ENCODE measurements at places on chromosomes 5 and 9.

DNA sequence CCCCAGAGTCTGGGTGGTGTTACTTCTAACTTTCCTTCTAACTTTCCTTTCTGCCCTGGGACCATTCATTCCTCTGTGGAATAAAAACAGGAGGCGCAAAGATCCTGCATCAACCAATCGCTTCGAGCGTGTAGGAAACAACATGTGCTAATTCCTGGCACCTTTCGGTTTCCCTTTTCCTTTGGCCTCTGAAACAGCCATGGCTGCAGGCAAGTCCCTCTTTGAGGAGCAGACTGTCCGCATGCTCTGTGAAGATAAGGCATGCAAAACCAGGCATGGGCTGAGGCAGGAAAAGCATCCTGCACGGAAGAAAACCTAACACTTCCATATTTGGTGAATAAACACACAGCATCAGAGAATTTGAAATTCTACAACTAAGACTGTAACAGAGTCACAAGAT, 128.3 kb downstream of the HSD17B3 start:
- no peak for DNase-seq

- DNase-seq: no peak
Measured at GRCh38 chr9:128371630-128372117, 500 bp downstream of the URM1 start.

DNA sequence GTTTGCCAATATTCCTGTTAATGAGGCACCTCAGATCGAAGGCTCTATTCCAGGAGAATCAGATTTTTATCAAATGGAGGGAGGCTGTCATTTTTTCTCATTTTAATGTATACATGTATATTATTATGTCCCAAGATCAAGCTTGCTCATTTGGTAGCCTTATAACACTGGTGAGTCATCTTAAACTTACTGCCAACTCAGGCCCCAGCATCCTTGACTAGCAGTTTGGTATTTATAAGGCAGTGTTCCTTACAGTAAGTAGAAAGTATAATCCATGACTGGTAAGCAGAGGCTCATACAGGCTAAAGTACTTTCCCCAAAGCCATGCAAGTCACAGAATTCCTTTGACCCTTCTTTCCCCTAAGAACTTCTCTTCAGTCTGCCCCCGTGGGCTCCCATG, 90.7 kb upstream of the NR3C1 start:
- DNase-seq: no peak

DNA sequence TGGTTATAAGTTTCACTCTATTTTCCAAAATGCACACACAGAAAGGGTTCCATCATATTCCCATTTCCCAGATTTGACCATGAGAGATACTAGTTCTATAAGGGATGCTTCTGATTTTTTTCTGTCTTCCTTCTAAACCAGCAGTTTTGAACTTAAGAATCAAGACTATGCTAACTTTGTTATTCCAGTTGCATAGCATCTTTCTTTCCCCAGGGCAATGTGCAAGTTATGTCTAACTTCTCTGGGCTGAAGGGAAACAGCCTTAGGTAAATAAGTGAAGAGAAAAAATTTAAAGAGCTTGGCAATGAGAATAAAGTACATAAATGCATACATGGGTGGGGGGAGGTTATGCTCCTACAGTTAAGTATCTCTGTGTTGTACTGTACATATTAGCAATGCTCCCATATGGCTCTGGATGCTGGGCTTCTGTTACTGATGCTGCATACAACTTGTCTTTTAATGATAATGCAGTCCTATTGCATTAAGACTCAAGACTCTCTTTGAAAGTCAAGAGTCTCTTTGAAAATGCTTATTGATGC, 125.8 kb upstream of the SLC12A2 start:
- peak; percentile 30 for DNase-seq

DNA sequence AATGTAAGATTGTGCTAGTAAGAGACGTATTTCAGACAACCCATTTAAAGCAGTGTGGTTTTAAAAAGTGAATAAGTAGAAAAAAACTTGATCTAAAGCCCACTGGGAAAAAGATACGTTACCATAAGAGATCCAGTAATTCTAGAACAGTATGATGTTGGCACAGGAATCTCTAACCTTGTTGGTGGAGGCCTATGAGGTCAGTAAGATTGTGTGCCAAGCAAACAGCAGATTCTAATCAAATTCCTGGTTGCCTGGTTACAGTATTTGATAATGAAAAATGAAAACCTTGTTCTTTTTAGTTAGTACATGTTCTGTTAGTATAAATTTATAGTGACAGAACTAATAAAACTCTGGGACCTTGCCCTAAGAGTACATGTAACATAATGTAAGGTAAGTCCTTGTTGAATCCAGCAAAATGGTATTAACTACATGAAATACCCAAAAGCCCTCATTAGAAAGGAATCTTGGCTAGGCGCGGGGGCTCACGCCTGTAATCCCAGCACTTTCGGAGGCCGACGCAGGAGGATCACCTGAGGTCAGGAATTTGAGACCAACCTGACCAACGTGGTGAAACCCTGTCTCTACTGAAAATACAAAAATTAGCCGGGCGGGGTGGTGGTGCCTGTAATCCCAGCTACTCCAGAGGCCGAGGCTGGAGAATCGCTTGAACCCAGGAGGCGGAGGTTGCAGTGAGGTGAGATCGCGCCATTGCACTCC, 33.2 kb upstream of the DMXL1 start:
- no peak for DNase-seq

GRCh38 chr9:137383784-137384756, 38.9 kb downstream of the EXD3 start:
- no peak for DNase-seq

DNA sequence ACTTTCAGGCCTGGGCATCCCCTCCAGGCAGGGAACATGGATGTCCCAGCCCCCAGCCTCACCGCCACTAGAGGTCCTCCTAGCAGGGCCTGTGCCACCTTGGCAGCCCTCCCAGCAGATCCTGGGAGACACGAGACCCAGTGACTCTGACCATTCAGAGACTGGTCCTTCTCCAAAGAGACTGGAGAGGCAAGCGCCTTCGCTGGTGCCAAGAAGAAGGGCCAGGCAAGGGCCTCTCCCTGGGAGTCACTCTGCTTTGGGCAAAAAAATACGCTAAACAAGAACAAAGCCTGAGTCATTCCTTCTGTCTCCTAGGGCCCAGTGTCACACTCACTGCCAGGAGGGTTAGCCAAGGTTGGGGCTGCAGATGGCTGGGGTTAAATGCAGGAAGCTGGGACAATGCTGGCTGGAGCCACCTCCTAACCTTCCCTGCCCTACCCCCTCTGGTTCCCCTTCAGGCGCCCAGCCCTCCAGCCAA, 35.3 kb upstream of the SMIM23 start:
- peak; percentile 4 for DNase-seq

GRCh38 chr5:62593331-62593730, 14.7 kb downstream of the LRRC70 start:
- no peak for DNase-seq

GRCh38 chr5:24226479-24226878, 418.3 kb downstream of the CDH10 start:
- DNase-seq: no peak

DNA sequence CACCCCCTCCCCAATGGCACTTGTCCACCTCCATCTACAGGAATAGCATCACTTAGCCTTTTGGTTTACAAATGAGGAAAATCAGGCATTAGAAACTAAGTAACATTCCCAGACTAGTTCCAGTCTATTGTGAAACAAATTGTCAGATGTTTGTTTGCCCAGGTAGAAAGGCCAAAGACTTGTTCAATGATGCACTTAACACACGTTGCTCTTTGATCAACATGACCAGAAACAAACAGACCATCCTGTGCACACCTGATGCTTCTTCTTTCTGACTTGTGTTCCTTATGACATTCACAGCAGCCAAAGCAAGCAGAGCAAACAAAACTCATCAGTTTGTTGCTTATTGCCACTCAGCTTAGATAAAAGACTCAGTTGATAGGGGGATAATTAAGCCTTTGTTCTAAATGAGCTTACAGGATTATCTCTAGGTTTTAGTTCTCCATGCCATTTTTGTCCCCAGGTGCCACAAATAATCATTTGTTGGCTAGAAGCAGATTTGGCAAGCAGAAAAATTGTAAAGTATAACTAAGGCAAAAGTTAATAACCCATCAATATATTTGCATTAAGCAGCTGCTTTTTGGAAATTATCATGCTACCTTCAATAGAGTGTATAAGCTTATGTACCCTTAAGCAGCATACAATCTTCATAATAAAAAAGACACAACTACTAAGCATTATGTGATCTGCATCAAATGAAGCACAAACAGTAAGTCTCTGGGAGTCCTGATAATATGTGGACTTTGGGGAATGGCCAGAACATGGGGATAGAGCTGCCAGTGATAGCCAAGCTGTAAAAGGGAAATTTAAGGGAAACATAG, 26.3 kb upstream of the FST start:
- DNase-seq: peak; percentile 74

DNA sequence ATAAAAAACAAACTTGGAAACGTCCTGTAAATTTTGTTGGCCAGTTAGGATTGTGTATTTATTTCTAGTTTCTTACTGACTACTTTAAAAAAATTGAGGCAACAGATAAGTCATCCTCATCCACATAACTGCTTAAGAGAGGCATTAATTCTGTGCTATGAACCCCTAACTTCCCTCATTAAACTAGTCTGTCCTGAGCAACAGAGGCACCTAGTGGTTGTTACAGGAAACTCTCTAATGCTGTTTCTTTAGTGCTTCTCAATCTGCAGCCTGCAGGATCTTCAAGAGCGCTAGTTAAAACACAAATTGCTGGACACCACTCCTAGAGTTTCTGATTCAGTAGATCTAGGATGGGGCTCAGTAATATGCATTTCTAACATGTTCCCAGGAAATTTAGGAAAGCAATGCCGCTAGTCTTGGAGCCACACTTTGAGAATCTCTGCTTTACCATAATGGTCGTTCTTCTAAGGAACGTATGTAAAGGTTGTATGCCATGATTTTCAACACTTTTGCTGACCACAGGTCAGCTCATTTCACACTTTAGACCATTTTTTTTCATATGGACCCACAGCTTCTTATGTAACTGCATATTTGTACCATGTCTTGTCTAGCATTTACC, 410.1 kb upstream of the SMARCA2 start:
- DNase-seq: peak; percentile 27

DNA sequence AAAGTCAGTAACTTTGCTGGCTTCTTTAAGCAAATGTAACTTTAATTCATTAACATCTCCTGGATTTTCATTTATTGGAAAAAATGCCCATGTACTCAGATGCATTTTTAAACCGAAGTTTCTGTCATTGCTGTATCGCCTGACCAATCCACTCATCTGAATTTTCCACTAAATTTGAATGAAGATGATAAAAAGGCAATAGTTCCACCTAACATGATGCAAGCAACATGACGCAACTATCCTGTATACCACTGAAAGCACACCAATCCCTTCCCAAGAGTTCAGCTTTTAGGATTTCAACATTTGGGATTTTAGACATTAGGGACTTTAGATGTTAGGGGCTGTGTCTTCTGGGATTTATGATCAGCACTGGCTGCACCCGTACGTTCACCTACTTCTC, 215.6 kb downstream of the KIF4B start:
- no peak for DNase-seq

GRCh38 chr9:7376833-7377232, 422.7 kb downstream of the DMAC1 start:
- DNase-seq: no peak

GRCh38 chr5:81646469-81646995, 104.4 kb downstream of the SSBP2 start:
- DNase-seq: no peak

- no peak for DNase-seq
Measured at GRCh38 chr5:40025586-40025985, 600.8 kb upstream of the DAB2 start.

DNA sequence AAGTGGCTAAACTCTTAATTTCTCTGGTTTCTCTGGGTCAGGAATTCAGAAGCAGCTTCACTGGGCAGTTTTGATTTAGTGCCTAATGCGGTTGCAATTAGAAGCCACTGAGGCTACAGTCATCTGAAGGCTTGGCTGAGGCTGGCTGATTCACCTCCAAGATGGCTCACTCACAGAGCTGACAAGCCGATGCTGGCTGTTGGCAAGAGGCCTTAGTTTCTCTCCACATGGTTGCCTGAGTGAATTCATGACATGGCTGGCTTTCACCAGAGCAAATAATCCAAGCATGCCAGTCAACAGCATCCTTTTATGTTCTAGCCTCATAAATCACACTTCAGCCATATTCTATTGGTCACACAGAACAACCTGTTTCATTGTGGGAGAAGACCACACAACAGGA, 2.8 kb upstream of the CDK7 start:
- peak; percentile 33 for DNase-seq

GRCh38 chr9:28045051-28045450, 471.8 kb upstream of the C9orf72 start:
- DNase-seq: no peak

- peak; percentile 90 for DNase-seq
Measured at GRCh38 chr9:92133949-92134604, 18.9 kb upstream of the SPTLC1 start.

GRCh38 chr9:109498195-109499092, at the start of gene PTPN3:
TSS of gene PTPN3 (minus strand) at chr9:109498307. CDS start at chr9:109463434, 34,873 bp downstream.
- peak; percentile 19 for DNase-seq

GRCh38 chr5:130400091-130400490, 495.8 kb downstream of the CHSY3 start:
- no peak for DNase-seq

All from NCI-H82 (cell line).